ENCODE measurements at places on chromosomes 3 and 15. TPM values are rescaled to one million over a fixed set of nuclear protein-coding genes. Genes with fewer than 3 reads are reported as not detected.

DNA sequence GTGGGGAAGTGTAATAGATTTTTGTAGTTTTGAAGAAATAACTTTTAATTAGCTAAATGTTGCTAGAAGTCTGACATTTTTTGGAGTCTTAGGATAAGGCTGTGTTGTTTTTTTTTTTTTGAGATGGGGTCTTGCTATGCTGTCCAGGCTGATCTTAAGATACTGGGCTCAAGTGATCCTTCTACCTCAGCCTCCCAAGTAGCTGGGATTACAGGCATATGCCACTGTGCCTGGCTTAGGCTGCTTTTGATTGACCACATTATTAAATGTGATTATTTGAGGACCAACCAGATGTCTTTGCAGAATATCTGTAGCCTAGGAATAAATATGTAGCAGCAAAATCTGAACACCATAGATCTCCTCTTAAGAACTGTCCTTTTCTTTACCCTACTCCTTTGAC, 29.7 kb downstream of the HACD3 start:
- no peak for DNase-seq

- DNase-seq, result no peak
Observed at GRCh38 chr3:79215286-79215685, 552.5 kb downstream of the ROBO1 start.

GRCh38 chr15:65305150-65305758, 777 bp downstream of the RNU5B-1 start:
- DNase-seq, result no peak

- peak; percentile 87 for DNase-seq
Observed at GRCh38 chr15:78930577-78931388, 14.1 kb downstream of the CTSH start.

DNA sequence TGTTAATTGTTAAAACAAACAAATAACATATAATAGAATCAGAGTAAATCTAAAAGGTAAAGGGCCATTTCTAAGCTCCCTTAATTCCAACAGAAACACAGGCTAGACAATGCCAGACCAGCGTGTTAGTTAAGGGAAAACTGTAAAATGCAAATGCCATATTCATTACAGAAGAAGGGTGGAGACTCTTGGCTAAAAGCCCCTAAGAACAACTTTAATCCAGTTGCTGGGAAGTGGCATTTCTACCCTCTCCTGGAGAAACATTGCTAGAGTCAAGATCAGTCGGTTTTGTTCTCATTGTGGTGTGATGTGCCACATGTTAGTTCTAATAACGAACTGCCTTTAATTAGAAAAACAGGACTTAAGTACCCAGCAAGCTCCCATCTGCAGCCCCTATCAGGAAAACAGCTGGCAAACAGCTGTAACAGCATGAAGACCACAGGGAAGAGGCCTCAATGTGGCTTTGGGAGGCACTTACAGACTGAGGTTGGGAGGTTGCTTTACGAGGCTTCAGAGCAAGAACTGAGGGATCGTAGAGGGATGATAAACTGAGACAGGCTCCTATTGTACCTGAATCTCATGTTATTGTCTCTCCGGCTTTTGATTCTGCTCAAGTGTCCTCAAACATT, 1134.8 kb downstream of the ROBO1 start:
- no peak for DNase-seq

DNA sequence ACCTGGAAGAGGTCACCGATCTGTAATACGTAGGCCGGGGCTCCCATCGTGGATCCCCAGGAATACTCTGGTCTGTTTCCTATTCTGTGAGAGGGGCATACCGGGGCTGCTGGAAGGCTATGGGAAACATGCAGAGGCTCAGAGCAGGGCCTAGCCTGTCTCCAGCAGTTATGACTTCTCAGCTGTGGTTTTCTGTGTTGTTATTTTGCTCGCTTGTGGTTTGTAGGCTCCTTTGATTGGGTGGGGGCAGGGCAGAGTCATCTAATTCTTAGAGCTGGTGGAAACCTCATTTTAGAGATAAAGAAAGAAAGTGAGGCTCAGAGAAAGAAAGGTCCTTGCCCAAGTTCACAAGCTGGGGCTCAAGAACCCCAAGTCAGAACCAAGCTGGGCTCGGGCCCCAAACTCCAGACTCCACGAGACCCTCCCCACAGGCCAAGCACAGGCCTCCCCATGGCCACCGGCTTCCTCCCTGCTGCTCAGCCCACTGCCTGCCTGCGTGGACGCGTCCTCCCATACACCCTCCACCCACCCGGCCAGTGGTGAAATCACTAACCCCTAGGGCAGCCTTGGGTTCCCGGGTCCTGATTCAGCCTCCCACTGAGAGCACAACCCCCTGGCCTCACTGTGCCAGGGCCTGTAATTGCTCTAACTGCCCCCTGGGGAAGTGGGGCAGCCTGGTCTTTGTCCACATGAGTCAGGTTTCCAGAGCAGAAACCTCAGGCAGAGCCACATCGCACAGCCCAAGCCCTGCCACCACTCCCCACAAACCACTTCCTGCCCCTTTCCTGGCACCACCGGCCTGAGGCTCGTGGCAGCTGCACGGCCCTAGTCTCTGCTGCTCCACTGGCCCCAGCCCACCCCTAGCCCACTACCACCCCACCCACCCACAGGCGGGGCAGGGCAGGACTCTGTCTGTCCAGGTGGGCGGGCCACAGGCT, 270.8 kb downstream of the UACA start:
- no peak for DNase-seq

DNA sequence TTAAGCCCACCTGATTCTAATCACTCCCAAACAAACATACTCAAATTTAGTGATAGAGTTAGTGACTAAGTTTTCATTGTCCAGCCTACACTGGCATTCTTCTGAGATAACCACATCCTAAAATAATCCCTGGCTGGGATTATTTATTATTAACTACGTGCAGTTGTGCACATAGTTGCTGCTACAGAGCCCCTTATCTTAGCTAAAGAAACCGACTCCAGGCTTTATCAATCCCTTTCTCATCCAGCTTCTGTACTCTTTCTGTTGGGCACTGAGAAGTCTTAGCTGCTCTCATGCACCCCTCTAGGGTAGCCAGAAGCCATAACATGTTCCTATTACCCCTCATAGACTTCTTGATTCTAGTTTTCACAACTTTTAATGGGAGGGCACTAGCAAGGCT, 208.7 kb downstream of the MBNL1 start:
- DNase-seq, result no peak

GRCh38 chr3:184092199-184092598, 4.7 kb upstream of the HTR3E start:
- DNase-seq, result no peak

- no peak for DNase-seq
Observed at GRCh38 chr3:115626721-115627120, 3.4 kb downstream of the GAP43 start.

DNA sequence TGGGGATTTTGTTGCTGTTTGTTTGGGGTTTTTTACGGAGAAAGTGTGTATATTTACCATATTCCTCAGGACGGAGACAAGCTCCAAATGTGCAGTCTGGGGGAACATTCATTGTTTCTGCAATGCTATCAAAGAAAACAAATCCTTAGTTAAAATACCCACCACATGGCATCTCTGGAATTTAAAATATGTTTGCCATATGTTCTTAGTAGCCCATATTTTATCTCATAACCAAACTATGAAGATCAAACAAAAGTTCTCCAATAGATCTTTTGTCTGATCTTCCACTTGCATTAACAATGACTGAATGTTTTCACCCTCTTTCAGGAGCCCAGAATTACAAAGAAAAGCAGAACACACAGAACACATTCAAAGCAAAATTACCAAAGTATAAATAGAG, 35.3 kb downstream of the EFHB start:
- no peak for DNase-seq

DNA sequence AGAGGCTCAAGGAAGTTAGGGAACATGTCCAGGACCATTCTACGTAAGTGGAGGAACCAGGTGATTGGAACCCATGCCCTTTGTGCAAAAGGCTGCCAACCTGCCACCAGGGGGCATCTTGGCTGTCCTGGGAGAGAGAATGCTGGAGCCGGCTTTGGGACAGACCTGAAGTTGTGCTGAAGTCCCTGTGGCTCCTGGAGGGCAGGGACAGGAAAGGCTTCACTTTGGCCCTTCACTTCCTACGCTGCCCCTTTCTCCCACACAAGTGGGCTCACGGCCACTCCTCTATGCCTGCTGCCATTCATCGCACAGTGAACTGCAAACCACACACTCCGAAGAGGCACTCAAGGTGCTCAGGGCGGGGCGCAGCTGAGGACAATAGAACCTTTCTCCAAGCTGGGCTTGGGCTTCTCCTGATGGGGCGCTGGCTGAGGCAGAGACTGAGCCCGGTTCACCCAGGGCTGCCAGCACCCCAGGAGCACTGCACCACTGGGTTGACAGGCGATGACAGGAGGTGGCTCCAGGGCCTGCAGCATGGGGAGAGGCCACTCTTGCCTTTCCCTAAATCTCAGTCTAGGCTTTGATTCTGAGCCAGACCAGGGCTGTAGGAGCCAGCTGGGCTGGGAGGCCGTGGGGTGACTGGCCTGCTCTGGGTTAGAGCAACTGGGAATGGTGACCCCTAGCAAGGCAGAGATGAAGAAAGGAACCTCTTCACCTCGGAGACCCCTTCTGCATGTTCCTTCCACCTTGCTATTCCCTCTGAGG, 8.4 kb downstream of the SHF start:
- no peak for DNase-seq

- no peak for DNase-seq
Observed at GRCh38 chr3:126128504-126129397, 44.8 kb upstream of the SLC41A3 start.

DNA sequence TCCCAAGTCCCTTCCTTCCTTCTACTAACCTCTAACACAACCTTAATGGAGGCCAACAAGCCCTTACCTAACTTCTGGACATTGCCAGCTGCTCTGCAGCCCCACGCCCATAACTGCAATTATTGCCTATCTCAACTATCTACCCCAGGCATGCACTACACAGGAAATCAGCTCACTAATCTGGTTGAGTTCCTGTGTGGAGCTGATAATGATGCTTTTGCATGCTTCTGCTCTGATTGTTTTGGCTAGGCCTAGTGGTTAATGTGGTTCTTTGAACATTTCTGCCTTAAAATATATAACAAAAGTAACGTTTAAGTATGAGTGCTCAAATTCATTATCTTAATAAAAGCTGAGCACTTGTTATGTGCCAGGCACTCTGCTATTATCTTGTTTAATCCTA, 463.9 kb downstream of the MFSD1 start:
- no peak for DNase-seq

DNA sequence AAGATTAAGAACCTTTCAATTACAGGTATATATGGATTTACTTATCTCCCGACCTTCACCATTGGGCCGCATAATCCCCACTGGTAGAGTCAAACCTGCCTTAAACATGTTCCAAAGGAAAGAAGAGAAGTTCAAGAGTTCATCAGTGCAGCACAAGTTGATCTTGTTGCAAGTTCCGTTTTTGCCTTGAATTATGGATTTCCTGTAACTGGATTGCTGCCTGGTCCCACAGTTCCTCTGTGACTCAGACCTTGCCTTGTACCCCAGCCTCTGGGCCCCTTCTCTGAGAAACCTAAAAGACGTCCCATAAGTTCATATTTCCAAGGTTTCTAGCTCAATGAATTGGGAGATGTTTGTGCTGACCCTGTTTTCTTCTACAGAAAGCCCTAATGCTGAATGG, 112.5 kb upstream of the THBS1 start:
- no peak for DNase-seq

GRCh38 chr15:62067448-62068044, 769 bp downstream of the C2CD4A start:
- no peak for DNase-seq

CYP8B1 gene
- not detected for polyA plus RNA-seq

SLC22A13 gene
- 0.13 TPM for polyA plus RNA-seq

GPR149 gene
- not detected for polyA plus RNA-seq

RPSA gene
- polyA plus RNA-seq, result 4,053 TPM

FETUB gene
- polyA plus RNA-seq, result not detected

CAPN3 gene
- 6.6 TPM for polyA plus RNA-seq

ISLR2 gene
- polyA plus RNA-seq, result 0.02 TPM
